ENCODE measurements at places on chromosomes 5 and 9.

- no peak for DNase-seq
These were observed 140.4 kb downstream of the ATPSCKMT start for GRCh38 chr5:10109299-10109698.

- no peak for DNase-seq
These were observed 143.7 kb downstream of the C5orf15 start for GRCh38 chr5:133824661-133825254.

DNA sequence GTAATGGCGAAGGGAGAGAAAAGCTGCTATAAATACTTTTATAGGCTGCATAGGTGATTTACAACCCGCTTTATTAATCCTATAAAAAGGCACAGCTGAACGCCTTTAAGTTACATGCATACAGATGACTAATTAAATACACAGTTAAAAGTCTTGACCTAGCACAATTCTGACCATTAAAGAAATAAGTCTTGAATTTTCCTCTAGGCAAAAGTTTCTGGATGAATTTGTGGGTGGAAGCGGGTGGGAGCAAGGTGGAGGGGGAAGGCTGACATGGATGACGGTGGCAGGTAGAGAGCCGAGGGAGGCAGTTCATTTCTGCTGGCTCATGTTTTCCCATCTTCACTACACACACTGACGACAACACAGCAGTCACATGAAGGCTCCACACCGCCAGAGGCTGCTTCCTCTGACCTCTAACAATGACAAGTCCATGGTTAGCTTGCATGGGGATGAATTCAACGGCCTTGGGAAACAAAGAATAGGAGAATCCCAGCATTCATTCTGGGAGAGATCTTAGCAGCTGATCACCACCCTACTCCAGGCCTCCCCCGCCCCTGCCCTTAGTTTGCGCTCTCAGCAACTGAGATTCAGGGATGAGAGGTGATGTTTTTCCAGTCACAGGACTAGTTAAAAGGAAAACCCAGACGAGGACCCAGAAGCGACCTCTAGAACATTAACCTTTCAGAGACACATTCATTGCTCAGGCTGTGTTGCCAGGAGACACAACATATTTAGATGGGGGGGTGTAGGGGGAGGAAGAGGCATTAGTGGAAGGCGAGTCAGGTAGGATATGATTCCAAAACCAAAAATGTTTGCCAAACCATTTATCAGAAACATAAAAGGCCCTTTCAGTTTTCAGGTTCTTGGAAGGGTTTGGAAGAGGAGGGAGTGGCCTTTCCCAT, 329.3 kb downstream of the PIK3R1 start:
- no peak for DNase-seq

GRCh38 chr5:116462500-116462899, 112.1 kb downstream of the SEMA6A start:
- DNase-seq, result no peak

DNA sequence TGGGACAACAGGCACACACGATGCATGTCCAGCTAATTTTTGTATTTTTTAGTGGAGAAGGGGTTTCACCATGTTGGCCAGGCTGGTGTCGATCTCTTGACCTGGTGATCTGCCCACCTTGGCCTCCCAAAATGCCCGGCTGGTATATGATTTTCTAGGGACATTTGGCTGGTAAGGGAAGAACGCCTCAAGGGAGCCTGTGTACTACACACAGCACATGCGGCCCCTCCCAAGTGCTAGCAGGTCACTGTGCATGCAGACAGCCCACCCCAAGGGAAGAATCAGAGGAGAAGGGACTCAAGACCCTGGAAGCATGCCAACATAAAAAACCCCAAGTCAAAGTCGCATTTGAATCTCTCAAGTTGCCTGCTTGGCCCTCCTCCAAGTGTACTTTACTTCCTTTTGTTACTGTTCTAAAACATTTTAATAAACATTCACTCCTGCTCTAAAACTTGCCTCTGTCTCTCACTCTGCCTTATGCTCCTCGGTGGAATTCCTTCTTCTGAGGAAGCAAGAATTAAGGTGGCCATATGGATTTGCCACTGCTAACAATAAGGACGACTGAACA, 24.3 kb upstream of the OTULINL start:
- DNase-seq, result no peak

- no peak for DNase-seq
These were observed 48.4 kb upstream of the GNE start for GRCh38 chr9:36306471-36307306.

DNA sequence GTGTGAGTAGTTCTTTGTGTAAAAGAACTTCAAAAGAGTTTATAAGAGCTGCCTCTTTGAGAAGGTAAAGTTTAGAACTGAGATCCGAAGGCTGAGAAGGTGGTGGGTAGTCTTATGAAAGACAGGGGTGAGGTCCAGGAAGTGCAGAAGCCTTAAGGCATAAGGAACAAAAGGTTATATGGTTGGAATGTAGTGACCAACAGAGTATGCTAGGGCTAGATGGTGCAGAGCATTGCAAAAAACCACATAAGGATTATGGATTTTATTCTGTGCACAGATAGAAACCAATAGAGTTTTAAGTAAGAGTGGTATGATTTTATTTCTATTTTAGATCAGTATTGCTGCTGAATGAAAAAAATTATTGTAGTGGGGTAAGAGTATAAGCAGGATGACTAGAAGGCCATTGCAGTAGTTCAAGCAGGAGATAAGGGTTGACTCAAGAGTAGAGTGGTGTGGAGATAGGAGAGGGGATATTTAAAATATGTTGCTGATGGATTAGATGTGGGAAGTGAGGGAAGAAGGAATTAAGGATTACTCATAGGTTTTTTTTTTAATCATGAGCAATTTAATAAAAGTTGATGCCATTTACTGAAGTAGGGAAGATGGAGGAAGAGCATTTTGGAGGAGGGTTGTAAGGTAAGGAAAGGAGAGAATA, 3.7 kb downstream of the RECK start:
- DNase-seq, result no peak

DNA sequence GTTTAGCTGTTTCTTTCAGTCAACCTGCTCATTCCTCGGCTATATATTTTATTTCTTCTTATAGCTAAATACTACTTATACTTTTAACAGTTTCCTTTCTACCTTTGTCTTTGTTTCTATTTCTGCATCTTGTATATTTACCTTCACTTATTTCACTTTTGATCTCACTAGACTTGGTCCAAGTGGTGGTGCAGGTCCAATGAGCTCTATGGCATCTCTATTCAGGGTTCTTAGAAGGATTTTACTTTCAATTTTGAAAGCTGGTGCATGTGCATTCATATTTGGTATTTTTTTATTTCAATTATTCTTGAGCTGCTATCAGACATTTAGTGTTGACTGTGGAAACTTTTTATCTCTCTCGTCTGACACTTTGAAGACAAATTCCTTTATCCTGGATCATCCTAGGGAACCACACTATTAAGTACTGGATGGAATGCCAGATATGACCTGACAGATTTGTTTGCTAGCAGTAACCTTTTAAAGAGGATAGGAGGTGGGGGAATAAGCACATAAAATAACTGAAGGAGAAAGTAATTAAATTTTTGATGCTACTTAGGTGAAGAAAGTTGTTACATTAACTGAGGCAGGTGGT, 123.1 kb upstream of the PJA2 start:
- no peak for DNase-seq

All from effector memory CD4-positive, alpha-beta T cell (primary cell).